ENCODE measurements at places on chromosomes 13 and 19.
A peak's percentile ranks its signal among the peaks of the same experiment; 100 is the strongest.

GRCh38 chr13:77291774-77292173 lies 35.1 kb downstream of the MYCBP2 start:
- no peak for DNase-seq

- DNase-seq: no peak
These were observed 73.2 kb upstream of the MLNR start for GRCh38 chr13:49146950-49147355.

DNA sequence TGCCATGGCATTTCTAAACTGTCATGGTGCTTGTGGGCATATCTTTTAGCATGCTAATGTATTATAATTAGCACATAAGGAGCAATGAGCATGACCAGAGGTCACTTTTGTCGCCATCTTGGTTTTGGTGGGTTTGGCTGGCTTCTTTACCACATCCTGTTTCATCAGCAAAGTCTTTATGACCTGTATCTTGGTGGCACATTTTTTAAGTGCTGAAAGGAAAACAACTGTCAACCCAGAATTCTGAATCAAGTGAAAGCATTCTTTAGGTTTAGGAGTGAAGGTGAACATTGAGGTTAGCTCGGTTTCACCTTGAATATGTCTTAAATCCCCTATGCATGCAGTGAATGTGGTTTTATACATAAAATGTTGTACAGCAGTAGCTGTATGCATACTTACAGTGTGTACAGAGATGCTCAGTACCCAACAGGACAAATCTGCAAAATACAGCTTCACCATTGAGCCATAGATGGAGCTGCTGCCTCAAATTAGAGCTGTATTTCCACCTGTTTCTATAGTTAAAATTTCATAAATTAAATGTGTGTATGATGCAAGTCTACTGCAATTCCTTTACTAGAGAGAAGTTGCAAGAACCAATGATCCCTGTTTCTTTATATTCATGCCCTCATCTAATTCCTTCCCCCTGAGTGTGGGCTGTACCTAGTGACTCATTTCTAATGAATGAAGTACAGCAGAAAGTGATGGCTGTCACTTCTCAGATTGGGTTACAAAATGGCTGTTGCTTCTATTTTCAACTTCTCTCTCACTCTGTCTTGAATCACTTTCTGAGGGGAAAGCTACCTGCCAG lies 25.2 kb upstream of the IGSF23 start:
- no peak for DNase-seq

GRCh38 chr19:49590971-49591730 lies at the start of gene PRR12:
Gene PRR12 (plus strand): TSS chr19:49591182. CDS start chr19:49591655, 473 bp downstream.
- DNase-seq: peak; percentile 65

DNA sequence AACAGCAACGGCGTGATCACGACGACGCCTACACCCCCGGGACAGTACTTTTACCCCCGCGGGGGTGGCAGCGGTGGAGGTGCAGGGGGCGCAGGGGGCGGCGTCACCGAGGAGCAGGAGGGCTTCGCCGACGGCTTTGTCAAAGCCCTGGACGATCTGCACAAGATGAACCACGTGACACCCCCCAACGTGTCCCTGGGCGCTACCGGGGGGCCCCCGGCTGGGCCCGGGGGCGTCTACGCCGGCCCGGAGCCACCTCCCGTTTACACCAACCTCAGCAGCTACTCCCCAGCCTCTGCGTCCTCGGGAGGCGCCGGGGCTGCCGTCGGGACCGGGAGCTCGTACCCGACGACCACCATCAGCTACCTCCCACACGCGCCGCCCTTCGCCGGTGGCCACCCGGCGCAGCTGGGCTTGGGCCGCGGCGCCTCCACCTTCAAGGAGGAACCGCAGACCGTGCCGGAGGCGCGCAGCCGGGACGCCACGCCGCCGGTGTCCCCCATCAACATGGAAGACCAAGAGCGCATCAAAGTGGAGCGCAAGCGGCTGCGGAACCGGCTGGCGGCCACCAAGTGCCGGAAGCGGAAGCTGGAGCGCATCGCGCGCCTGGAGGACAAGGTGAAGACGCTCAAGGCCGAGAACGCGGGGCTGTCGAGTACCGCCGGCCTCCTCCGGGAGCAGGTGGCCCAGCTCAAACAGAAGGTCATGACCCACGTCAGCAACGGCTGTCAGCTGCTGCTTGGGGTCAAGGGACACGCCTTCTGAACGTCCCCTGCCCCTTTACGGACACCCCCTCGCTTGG lies 966 bp downstream of the JUNB start:
- peak; percentile 54 for DNase-seq

DNA sequence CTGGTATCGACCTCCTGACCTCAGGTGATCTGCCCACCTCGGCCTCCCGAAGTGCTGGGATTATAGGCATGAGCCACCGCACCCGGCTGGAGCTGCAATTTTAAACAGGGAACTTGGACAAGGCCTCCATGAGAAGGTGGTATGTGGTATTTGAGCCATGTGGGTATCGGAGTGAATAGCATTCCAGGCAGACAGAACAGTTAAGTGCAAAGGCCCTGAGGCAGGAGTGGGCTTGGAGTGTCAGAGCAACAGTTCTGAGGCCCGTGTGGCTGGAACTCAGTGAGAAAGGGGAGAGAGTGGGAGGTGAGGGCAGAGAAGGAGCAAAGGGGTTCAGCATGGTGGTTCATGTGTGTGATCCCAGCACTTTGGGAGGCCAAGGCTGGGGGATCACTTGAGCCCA lies 2.9 kb downstream of the RCN3 start:
- DNase-seq: no peak

DNA sequence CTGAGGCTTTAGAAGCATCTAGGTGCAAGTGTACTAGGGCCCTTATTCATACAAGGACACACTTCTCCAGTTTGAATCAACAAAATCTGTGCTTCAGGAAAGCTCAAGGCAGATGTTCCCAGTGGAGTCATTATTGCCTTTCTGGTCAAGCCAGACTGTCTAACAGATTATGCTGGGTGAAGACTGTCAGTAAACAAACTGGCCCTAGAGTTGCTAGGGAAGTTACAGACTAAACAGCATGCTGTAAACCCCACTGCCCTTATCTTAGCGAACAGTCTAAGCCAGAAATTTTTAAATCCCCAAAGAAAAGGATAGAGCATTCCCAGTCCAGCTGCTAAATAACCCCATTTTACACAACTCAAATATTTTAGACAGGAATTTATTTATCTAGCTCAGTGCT lies 1701.3 kb upstream of the PRR20A start:
- DNase-seq: no peak

- DNase-seq: no peak
These were observed 265.4 kb downstream of the DCT start for GRCh38 chr13:94214121-94214520.

- DNase-seq: no peak
These were observed 94.3 kb upstream of the MBNL2 start for GRCh38 chr13:97127842-97128241.

DNA sequence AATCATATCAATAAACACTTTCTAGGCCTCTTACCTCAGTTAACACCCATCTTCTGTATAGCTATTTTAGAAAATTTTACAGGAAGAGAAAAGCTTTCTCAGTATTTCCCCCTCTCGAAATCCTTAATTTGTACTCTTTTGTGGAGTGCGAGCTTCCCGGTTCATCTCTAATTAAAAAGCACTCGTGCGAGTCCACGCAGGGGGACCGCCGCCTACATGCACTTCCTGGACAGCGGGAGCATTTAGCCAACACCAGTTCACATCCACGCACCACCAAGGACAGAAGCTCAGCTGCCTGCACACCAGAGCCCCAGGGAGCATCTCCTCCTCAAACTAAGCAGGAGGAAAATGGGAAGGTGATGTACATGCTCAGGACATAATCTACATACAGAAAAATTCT lies 60.0 kb downstream of the RASA3 start:
- DNase-seq: no peak

- no peak for DNase-seq
These were observed 722 bp downstream of the DCAF15 start for GRCh38 chr19:13952931-13953531.

DNA sequence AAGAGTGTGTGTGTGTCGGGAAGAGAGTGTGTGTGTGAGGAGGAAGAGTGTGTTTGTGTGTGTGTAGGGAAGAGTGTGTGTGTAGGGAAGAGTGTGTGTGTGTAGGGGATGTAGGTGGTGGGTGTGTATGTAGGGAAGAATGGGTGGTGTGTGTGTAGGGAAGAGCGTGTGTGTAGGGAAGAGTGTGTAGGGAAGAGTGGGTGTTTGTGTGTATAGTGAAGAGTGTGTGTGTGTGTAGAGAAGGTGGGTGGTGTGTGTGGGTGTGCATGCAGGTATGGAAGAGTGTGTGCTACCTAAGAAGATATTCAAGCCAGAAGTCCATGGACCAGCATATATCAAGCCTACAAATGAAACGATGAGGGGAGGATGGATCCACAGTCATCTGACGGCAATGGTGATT lies 265.8 kb downstream of the FGF9 start:
- DNase-seq: no peak

DNA sequence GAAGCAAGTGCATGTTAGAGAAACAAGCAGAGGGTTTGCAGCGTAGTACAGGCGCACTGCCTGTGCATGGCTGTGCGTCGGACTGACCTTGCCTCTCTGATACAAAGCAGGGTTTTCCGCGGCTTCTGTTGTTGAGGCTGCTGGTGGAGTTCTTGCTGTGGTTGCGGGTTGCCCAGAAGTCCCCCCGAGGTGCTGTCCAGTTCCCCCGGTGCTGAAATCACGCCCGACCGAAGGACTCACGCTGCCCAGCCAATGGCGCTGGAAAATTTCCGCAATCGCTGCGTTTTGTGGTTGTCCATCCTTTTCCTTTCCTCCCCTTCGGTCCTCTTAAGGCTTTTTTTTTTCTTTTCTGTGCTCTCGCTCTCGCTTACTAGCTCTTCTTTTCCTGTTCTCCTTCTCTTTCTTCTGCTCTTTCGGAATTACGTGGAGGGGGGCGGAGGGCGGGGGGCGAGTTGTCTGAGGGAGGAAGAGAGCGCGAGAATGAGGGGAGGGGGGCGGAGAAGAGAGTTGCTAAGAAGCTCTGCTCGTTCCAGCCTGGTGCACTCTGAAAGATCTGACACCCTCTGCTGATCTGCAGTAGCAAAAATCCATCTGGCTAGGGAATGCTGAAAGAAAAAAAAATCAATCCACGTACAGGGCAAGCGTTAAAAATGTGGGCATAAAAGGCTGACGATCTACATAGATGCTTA lies at the start of gene SLITRK1:
TSS of gene SLITRK1 (minus strand) at position 558 of the 689 bp plus-strand sequence. CDS start 967 bp downstream, outside the sequence.
- DNase-seq: no peak

DNA sequence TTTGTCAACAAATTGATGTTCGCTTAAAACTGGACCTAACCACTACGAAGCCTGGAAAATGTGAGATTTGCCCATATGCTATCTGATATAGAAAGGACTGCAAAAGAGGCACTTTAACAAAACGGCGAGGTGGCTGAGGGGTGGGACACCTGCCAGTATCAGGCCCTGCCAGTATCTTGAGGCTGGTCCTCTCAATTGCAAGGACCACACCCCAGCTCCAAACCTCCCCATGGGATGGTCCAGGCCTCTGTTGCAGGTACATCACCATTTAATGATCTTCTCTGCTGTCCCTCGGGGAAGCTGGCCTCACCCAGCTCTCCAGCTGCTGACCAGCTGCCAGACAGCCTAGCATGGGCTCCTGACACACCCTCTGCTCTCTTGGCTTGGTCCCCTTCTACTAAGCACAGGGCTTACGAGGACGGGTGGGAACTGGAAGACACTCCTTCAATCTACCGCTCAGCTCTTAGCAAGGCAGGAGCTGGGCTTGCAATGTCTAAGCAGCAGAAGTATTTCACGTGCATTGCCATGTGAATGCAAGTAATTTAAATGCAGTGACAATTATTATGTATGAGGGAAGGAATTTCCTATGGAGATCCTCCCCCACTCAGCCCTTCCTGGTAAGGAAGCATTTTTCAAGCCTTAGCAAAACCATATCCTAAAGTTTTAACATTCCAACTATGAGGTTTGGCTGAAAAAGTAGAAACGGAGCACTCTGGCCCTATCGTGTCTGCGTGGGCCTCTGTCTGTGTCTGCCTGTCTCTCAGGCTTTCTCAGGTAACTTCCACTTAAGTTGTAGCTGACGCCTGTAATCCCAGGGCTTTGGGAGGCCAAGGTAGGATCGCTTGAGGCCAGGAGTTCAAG lies 63.9 kb downstream of the LATS2 start:
- no peak for DNase-seq

GRCh38 chr19:42313096-42313839 lies at the start of gene TMEM145:
Gene TMEM145 (plus strand): TSS chr19:42313309. CDS start chr19:42313377, 68 bp downstream.
- DNase-seq: peak; percentile 33

GRCh38 chr19:46381756-46382345 lies 31.5 kb downstream of the CCDC8 start:
- no peak for DNase-seq

DNA sequence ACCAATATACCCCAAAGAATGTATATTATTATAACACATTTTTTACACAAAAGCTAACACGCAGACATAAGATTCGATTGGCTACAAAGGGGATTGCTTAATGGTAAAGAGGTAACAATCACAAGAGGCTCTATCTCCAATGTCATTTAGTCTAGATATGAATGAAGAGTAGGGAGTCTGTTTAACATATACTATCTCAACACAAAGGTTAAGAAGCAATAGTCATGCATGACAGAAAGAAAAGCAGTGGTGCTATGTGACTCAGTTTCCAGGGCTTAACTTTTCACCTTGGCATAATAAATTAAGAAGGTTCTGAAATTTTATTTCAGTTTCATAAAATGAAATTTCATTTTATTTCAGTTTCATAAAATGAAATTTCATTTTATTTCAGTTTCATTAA lies 33.3 kb downstream of the UFM1 start:
- DNase-seq: no peak

DNA sequence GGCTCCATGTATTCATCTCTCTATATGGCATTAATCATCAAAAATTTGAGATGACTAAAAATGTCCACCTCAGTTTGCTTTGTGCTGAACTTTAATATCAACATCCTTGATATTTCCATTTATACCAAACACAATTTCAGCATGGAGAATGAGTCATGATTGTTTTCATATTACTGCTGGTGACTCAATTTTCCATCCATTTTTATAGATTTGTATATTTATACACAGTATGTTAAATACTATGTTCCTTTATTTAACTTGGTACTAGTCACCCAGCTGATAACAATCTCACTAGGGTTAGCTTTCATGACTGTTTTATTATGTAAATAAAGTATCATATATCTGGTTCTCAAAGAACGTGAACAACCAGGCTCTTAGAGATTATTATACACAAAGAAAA lies 1255.1 kb downstream of the SLITRK1 start:
- DNase-seq: no peak

DNA sequence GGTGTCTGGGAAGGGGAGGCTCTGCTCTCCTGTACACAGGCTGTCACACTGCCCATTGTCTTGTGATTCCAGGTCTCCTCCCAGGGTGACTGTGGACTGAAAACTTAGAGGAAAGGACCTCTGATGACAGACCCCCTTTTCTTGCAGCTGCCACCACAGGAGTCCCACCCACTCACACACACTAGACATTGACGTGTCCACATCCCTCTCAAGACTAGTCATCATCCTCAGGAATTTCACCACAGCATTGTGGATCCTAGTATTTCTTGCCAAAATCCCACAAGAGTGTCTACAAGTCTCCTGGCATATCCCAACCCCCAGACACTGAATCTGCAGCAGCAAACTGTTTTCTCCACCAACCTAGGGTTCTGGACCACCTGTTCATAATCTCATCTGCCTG lies 5.3 kb downstream of the ZNF85 start:
- no peak for DNase-seq

GRCh38 chr13:44715287-44716230 lies 139.4 kb upstream of the TSC22D1 start:
- no peak for DNase-seq

- DNase-seq: no peak
These were observed 785 bp upstream of the USF2 start for GRCh38 chr19:35267818-35268535.
